MG63 (cell line): ENCODE measurements at places on chromosomes 3 and 15. TPM values are rescaled to one million over a fixed set of nuclear protein-coding genes. Genes with fewer than 3 reads are reported as not detected.
A peak's percentile ranks its signal among the peaks of the same experiment; 100 is the strongest.

- no peak for DNase-seq
These were observed 17.8 kb upstream of the RARRES1 start for GRCh38 chr3:158750016-158750415.

GRCh38 chr15:43828061-43828657, 1.4 kb downstream of the WDR76 start:
- no peak for DNase-seq

GRIP2 gene
- total RNA-seq: not detected in 2 replicates

ARGFX gene
- total RNA-seq: not detected in 2 replicates

NR2E3 gene
- 0.43 TPM in 1 of 2 replicates, not detected in the other for total RNA-seq

METTL6 gene
- 13.7 and 20.7 TPM in 2 replicates for total RNA-seq

PPM1L gene
- total RNA-seq: not detected in 2 replicates

DNA sequence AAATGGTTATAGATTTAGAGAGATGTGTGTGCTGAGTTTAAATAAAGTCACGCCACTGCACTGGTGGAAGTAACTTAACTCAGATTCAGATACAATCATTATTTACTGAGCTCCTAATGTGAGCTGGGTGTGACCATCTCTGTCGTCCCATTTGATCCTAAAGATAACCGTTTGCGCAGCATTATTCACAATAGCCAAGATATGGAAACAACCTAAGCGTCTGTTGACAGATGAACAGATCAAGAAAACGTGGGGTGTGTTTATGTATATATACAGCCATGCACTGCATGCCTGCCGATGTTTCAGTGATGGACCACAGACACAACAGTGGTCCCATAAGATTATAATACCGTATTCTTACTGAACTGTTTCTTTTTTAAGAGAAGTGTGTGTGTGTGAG, 71.2 kb downstream of the TAMM41 start:
- DNase-seq: no peak

SPINK8 gene
- total RNA-seq: not detected in 2 replicates

- peak; percentile 49 for DNase-seq
These were observed 4.3 kb upstream of the COPG1 start for GRCh38 chr3:129245141-129245540.

DNA sequence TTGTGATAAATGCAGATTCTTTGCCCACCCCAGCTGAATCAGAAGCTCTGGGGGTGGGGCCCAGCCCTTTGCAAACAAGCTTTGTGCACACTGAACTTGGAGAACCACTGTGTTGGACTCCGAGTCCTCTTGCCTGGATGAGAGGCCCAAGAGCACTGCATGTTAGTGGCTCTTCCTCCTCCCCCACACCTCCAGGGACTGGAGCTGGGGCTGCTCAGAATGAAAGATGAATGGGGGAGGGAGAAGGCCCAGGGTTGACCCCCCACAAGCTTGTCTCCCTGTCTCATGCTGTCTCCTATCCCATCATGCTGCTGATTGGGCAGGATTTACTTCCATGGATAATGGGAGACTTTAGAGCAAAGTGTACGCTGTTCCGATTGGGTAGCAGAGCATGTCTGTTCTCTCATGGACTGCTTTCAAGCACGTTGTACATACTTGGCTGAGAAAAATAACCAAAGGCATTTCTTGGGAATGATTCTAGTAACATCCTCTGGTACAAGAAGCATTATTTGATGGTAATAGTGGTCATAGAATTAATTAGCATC, 99.6 kb downstream of the PGPEP1L start:
- DNase-seq: no peak

DNA sequence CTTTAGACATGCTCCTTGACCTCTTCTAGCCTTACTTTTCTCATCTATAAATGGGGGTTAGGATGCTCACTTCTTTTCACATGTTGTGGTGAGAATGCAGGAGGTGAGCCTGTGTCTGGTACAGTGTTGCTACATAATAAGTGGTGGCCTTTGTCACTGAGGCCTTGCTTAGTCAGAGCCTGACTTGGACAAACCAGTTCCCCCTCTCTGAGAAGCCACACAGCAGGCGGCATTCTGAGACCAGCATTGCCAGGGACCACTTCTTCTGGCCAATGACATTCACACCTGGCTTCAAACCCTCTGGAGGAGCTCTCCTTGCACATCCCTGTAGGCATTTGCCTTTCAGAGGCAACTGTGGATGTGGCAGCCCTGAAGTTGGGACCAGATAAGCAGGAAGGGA, 95.7 kb downstream of the MINAR1 start:
- DNase-seq: no peak

CCR8 gene
- total RNA-seq: not detected in 2 replicates

TMF1 gene
- 2.7 and 4.2 TPM in 2 replicates for total RNA-seq

DNA sequence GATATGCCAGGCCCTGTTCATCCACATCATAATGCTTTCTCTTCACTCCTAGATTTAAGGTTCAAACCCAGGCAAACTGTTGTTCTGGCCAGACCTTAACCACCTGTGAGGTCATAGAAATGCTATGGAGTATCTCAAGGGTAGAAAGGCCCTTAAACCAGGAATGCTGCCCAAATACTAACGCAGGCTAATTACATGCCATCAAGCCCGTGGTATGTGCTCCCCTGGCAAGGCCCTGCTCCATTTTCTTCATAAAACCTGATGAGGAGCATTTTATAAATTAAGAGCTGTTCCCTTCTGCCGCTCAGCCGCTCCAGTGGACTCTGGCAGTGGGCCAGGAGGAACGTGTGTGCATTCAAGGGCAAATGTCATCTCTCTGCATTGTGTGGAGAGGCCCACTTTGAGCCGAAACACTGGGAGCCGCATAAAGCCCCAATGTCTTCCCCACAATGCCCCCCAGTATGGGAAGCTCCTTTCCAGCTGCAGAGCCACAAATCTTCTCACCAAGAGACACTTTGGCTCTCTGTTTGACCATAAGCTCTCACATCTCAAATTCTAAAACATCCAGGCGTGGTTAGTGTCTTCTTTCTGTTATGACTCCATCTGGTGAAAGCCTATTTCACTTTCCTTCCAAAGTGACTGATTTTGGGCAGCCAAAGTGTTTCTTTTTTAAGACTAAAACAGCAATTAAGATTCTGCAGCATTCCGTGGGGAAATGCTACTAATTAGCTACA, 210.8 kb upstream of the NR2E3 start:
- DNase-seq: no peak

KBTBD12 gene
- total RNA-seq: not detected in 2 replicates

CD200 gene
- total RNA-seq: 0.36 TPM in 1 of 2 replicates, not detected in the other

LEKR1 gene
- 1.6 TPM in 1 of 2 replicates, not detected in the other for total RNA-seq

DNA sequence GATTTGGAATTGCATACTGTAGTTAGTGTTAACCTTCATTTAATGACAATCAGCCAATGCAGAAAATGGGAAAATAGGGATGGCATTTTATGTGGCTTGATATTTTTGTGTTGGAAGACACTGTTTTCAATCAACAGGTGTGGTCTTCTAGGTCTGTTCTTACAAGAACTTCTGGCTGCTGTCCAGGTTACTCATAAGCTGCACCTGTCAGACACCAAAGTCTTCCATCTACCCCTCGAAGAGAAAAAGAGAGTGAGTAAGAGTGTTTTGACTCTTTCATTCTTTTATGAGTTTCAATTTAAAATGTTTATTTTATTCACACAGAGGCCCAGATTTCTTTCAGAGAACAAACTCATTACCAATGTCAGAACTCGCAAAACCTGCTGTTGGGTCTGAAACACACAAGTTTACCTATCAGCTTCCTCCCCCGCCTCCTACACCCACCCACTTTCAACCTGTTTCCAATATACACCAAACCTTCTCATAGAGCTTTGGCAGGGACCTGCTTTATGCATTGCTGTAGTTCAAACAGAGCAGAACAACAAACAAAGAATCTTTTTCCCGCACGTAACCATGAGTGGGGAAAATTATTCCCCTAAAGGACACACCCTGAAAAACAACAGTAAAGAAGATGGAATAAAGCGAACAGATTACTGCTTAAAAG, 767.7 kb upstream of the ALCAM start:
- DNase-seq: no peak

DNA sequence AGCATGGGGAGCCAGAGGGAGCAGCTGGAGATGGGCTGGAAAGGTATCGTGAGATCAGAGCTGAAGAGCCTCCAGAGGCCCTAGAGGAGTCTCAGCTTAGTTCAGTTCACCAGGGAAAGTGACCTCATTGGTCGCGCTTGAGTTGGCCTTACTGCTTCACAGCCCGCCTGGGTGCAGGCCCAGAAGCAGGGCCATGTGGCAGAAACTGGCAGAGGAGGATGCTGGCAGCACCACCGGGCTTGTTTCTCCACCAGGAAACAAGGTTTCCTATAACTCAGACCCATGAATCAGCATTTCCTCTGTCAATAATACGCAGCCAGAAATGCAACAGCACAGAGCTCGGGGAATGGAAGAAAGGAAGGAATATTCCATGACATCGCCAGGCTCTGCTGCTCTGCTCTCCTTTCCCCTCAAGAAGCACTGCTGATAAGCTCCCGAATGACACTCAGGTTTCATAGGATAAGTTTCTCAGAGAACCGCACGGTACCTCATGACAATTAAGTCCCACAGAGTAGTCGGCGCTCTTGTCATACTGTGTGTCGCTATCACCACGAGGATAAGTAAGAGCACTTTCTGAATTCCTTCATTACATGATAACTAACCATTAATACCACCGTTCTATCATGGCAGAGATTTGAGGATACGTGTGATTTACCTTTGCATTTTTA, 147.1 kb upstream of the LPP start:
- DNase-seq: peak; percentile 97

GRCh38 chr3:106013971-106014370, 145.2 kb upstream of the CBLB start:
- peak; percentile 38 for DNase-seq

MUC4 gene
- total RNA-seq: not detected in 2 replicates

- DNase-seq: peak; percentile 87
These were observed at the start of gene DMXL2 for GRCh38 chr15:51622604-51623370. DMXL2 (minus strand) TSS chr15:51622771; CDS start chr15:51622545, 226 bp downstream.

- DNase-seq: no peak
These were observed 3.7 kb downstream of the IQSEC1 start for GRCh38 chr3:13069495-13069894.

TMEM212 gene
- not detected in 2 replicates for total RNA-seq

GRCh38 chr3:87197531-87197930, 29.6 kb upstream of the CHMP2B start:
- no peak for DNase-seq

GRCh38 chr15:48352474-48353072, 21.3 kb downstream of the DUT start:
- peak; percentile 43 for DNase-seq

DNA sequence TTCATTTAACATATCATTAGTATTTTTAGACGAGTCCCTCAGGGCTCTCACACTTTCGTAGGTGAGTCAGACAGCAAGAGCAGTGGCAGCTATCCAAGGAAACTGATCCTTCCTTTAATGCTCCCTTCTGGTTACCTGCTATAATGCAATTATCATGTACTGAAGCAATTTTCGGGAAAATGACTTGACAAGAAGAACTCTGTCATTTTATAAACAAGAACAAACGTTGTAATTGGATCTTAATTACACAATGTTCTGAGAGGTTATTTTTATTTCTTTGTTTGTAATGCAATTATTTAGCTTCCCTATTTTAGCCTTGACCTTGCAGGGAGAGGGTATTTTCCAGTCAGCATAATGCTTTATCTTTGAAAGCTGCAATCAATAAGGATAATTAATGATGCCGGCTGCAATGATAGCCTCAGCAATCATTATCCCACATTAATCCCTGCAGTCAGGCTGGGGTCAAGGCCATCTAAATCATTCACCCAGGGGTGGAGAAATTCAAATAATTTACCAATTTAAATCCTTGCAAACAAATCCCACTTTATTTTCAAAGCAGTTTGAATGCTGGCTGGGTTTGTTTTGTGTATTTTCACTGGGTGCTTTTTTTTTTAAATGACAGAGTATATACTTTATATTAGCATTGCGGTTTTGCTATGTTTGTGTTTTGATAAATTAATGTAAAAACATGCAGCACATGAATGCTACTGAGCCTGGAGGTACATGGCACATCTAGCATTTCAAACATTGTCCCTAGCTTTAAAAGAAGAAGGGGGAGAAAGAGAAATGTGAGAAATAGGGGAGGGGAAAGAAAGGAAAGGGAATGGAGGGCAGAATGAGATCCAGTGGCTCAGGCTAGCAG, 249.9 kb downstream of the SHOX2 start:
- no peak for DNase-seq

DNA sequence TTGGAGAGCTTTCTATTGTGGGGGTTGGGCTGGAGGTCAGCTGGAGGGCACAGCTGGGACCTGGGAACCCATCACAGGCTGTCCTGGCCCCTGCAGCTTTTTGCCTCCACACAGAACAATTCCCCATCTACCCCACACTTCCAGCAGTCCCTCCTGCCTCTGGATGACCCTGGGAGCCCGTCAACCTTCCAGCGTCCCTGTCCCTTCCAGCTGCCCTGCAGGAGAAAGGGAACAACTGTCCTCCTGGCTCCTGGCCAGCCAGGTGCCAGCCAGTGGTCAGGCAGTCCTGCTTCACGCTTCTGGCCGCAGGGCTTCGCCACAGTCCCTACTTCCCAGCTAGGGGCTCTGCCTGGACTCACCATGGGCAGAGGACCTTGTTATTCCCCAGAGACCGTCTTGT, 27.2 kb downstream of the LINGO1 start:
- no peak for DNase-seq

CDC25A gene
- total RNA-seq: 11.2 and 25.3 TPM in 2 replicates

- no peak for DNase-seq
These were observed 11.4 kb upstream of the C3orf20 start for GRCh38 chr3:14663396-14664135.

DNA sequence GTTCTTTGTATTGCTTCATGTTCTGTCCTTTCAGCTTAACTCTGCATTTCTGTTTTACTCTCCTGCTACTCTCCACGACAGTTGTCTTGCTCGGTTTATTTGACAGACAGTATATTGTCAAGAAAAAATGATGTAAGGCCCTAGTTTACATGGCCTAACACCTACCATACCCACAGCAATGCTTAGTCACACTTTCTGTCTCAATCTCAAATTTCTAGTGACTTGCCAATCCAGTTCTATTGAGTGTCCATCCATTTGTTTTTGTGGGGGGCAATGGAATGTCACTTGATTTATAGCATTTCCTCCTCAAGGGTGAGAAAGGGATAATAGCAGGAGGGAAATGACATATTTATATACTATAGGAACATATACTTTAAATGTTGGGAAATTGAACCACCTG, 676.2 kb downstream of the NAALADL2 start:
- no peak for DNase-seq

DNA sequence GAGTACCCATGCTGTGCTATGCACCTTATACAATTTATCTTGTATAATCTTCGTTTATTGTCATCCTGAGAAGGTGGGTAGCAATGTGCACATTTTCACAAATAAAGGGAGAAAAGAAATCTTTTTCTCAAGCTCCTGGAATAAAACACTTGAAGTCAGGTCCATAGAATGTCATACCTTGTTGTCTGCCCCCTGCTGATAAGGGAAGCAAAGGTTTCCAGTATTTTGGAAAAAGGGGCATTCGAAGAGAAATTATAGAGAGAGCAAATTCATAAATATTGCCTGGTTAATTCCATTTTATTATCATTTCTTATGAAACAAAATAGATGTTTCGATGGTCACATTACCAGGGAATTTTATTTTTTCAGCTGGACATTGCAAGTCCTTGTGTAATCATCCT, 277.8 kb downstream of the RAP2B start:
- no peak for DNase-seq
